NCI-H187 (cell line): ENCODE measurements at places on chromosomes 11 and 22.

- no peak for DNase-seq
Measured at GRCh38 chr11:119316016-119316728, 758 bp downstream of the MCAM start.

DNA sequence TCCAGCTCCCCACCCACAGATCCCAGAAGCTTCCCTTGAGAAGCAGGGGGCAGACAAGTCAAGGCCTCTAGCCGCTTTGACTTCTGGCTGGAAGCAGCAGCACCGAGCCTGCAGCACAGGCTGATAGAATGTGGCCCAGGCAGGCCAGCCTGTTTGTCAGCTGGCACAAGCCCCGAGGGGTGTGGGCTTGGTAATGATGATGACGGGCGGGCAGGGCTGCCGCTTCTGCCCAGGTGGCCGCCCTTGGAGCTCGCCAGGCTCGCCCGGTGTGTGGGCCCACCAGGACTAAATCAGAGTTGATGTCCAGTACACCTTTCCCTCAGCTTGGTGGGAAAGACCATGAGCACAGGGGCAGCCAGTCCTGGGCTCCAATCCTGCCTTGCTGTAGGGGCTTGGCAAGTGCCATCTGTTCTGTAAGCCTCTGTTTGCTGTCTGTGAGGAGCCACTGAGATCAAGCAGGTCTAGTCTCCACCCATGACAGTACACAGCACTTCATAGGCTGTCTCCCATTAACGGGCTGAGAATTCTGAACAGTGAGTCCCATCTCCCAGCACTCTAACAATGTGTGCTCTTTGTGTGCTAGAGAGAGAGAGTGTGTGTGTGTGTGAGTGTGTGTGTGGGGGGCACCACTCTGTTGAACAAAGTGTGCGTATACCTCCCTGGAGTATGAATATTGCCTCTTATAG, 26.8 kb downstream of the MICAL2 start:
- no peak for DNase-seq

DNA sequence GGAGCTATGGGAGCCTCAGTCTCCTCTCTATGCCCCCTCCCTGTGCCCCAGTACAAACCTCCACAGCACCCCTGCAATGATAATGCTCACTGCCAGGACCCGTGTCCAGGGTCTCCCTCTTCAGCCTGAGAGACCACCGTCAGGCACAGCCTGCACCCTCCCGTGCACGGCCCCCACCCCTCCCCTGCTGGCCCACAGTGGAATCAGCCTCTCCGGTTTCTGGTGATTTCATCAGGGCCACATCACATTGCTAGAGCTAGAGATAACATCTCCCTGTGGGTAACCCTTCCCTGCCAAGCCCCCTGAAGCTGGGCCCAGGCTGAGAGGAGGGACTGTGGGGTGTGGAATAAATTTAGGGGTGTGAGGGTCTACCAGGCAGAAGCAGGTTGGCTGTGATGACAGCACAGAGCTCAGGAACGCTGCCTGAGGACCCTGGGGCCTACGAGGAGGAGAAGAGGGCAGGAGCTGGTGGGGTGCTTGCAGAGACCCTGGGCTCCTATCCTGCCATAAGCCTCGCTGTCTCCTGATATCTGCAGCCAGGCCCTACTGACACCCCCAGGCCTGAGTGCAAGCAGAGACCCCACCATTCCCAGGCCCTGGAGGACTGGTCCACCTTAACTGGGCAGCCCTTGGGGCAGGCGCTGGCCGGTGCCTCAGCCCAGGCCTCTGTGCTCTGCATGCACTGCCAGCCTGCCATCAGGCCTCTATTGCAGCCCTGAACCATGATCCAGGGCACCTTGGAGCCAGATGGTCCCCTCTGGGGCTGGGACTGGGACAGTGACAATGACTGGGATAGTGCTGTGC, at the start of gene KLHDC7B:
Gene KLHDC7B (plus strand): TSS at position 378 of the 804 bp plus-strand sequence. CDS start 345 bp downstream, at position 723.
- DNase-seq: no peak

DNA sequence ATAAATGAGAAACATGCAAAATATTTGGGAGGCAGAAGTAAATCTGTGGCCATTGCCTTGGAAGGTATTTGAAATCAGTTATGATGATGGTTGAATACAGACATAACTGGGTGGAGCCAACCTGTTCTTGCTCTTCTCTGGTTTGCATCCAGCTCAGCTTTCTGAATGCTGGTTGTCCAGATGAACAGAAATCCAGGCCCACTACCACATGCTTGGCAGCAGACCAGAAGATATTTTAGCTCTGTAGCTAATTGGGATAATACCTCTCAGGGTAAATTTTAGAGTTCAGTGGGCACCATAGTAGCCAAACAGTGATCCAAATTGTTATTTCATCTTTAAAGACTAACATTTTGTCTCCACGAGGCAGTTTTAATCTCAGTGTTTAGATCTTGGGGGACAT, 308.3 kb downstream of the RAB38 start:
- DNase-seq: no peak

- no peak for DNase-seq
Measured at GRCh38 chr22:45263463-45264269, 21.1 kb upstream of the UPK3A start.

GRCh38 chr11:45213717-45214116, 67.3 kb downstream of the PRDM11 start:
- no peak for DNase-seq

DNA sequence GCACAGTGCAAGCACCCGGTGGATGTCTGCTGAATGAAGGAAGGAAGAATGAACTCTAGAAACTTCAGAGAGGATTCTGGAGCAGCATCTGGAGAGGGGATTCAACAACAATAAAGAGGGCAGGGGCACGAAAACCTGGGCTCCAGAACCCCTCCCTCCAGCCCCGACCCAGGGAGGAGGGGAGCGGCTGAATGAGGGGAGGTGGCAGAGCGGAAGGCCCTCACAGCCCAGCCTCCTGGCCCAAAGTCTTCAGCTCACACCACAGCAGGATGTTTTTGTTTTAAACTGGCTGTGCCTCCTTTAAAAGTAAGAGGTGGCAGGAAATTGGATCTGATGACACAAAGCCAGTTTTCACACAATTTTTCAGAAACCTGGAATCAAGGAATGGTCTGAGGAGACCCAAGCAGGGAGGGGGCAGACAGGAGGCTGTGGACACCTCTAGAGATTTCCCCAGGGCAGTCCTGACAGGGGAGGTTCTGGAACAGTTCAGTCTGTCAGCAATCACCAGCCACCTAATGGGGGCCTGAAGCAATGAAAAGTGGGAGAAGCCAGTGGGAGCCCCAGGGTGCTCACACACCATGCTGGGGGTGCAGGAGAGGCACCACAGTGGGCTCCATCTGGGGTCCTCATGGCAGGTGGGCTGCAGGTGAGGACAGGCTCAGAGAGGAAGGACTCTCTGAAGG, 44.4 kb upstream of the TCF20 start:
- DNase-seq: no peak

DNA sequence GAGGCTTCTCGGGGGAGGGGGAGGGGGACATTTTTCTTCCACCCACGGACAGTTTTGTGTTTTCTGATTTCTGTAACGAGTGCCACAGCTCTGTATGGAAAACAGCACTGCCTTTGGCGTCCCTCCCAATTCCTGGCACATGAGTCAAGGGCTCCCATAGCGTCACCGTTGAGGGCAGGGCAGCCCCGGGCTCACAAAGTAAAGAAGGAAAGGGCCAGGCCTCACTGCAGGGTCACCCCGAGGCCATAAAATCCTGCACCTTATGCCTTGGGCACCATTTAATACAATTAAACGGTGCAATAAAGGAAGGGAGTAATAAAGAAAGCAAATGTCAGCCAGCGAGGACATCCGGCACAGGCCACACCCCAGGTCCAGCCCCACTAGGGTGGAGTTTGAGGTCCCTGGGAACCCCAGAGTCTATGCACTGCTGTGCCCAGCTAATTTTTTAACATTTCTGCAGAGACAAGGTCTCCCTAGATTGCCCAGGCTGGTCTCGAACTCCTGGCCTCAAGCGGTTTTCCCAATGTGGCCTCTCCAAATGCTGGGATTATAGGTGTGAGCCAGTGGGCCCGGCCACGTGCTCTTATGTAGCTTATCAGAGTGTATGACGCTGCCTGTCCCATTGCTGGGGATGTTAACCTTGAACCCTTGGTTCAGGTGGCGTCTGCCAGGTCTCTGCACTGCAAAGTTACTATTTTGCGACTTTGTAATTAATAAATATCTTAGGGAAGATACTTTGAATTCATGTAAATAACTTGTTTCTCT, 13.6 kb upstream of the MUC2 start:
- DNase-seq: no peak

- DNase-seq: no peak
Measured at GRCh38 chr11:1829039-1829820, 5.6 kb upstream of the SYT8 start.

GRCh38 chr22:43772831-43773230, 39.3 kb downstream of the EFCAB6 start:
- no peak for DNase-seq
